ENCODE measurements at places on chromosomes 6 and 20.

DNA sequence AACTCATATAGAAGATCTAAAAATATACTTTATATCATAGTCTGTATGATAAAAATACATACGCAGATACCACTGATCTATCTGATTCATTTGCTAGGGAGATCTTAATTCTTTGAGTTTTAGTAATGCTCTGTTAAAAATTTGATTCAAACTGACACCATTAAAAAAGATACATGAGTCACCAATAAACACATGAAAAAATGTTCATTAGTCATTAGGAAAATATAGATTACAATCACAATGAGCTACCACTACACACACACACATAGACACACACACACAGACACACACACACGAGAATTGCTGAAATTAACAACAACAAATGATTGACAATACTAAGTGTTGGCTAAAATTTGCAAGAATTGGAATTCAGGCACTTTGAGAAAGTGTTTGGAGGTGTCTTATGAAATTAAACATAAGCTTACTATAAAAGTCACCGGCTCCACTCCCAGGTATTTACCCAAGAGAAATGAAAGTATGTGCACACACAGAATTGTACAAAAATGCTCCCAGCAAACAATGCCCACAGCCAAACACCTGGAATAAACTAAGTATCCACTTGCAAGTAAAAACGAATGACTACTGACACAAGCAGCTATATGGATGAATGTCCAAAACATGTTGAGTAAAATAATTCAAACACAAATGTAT, 117.7 kb upstream of the GGTLC1 start:
- DNase-seq: no peak

GRCh38 chr6:143754204-143754603, 76.4 kb downstream of the PHACTR2 start:
- no peak for DNase-seq

- peak; percentile 22 for DNase-seq
Measured at GRCh38 chr20:21520702-21521595, 7.1 kb upstream of the NKX2-2 start.

GRCh38 chr6:126531840-126532239, 191.9 kb downstream of the CENPW start:
- DNase-seq: no peak

DNA sequence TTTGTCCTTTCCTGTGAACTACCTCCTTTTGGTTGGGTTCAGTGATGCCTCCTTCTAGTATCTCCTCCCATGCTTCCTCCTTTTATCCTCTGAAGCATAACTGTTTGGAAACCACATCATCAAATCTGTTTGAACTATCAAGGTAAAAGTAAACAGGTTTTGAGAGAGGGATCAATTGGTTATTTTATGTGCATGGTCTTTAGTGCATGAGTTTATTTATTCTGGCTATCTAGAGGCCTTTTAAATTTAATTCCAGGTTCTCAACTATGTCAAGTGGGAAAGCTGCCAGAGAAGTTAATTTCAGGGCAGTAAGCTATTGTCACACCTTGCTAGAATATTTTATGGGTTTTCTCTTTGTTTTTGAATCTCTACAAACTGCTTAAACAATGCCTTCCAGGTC, 54.1 kb downstream of the WASF1 start:
- no peak for DNase-seq

GRCh38 chr20:24766826-24767622, 182.0 kb upstream of the CST7 start:
- DNase-seq: no peak

GRCh38 chr6:160265869-160266476, 7.4 kb upstream of the SLC22A2 start:
- DNase-seq: no peak

GRCh38 chr6:50834929-50835410, 16.3 kb downstream of the TFAP2B start:
- DNase-seq: no peak

DNA sequence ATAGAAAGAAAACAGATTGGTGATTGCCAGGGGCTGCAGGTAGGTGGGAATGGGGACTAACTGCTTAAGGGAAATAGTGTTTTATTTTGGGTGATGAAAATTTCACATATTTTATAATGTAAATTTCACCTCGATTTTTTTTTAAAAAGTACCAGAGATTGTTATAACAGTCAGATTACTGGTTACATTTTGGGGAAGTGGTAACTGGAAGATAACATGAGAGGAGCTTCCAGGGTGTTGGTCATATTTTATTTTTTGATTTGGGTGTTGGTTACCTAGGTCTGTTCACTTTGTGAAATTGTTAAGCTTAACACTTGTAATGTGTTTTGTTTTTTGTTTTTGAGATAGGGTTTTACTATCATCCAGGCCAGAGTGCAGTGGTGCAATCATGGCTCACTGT, 17.2 kb upstream of the CRIP3 start:
- no peak for DNase-seq

DNA sequence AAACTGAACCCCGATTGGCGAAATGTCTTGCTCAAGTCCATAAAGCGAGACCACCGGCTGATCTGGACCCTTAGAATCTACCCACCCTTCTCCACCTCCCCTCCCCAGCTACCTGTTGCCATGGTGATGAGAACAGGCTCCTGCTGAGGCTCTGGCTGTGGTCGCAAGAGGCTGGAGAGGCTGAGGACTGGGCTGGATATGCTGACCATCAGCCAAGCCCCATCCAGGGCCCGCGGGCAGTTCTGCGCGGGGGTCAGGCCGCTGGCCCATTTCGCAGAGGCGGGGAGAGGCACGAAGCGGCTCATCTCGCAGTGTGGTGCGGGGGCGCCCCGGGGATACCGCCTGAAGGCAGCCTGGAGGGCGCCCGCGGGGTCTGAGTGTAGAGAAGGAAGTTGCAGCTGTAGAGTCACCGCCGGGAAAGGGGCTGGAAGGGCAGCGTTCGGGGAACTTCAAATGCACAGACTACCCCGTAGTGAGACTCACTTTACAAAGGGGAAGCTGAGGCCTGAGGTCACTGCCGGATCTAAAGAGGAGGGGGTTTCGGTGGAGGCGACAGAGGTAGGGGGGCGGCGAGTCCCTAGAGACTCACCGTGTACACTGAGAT, 671 bp downstream of the TAPBP start:
- DNase-seq: peak; percentile 48
